ENCODE measurements at places on chromosomes 13 and 19.

DNA sequence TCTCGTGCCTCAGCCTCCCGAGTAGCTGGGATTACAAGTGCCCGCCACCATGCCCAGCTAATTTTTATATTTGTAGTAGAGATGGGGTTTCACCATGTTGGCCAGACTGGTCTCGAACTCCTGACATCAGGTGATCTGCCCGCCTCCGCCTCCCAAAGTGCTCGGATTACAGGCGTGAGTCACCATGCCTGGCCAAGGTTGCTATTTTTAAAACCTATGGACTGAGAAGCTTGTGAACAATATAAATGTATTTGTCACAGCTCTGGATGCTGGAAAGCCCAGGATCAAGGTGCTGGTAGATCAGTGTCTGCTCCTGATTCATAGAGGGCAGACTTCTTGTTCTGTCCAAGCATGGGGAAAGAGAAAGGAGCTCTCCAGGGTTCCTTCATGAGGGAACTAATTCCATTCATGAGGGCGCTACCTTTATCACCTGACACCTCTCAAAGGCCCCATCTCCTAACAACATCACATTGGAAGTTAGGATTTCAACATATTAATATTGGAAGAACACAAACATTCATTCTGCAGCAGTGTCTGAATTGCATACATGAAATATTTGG, 16.1 kb downstream of the CARD8 start:
- DNase-seq = no peak

DNA sequence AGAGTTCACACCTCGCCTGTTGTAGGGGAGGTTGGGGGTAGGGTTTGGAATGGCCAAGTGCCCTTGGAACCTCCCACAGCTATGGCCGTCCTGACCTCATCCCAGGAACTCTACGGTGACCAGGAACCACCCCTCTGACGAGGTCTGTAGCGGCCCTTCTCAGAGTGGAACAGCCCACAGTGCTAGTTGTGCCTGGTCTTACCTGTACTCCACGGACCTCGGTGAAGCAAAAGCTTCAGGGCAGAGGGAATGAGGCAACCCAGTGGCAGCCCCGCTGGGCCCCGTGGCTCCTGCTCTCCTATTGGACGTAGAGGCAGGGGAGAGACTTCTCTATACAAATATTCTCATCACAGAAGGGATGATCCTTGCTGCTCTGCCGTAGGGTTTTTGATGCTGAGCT, 7.1 kb downstream of the TSSK6 start:
- no peak for DNase-seq

GRCh38 chr19:45356760-45357444, 13.5 kb downstream of the ERCC2 start:
- no peak for DNase-seq

GRCh38 chr19:35776102-35776788, 881 bp downstream of the ARHGAP33 start:
- DNase-seq = no peak

GRCh38 chr19:39996218-39996810, 546 bp upstream of the ZNF546 start:
- peak; percentile 9 for DNase-seq

DNA sequence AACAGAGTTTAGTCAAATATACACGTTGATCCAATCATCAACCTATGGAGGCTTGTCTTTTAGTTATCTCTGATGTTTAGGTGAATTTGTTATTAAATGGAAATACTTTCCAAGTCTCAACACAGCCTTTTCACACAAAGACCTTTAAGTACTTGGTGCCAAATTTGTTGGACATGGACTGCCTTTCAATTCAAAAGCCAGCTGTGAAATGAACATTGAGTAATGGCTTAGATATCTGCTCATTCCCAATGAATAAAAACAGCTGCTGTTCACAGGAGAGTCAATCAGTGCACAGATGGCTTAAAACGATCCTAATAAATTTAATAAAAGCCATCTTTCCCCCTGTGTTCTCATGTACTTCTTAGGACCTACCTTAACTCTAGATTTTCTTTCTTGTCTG, 19.9 kb upstream of the DHRS12 start:
- DNase-seq = no peak

GRCh38 chr13:55577847-55578210, 1562.9 kb upstream of the PRR20A start:
- no peak for DNase-seq

DNA sequence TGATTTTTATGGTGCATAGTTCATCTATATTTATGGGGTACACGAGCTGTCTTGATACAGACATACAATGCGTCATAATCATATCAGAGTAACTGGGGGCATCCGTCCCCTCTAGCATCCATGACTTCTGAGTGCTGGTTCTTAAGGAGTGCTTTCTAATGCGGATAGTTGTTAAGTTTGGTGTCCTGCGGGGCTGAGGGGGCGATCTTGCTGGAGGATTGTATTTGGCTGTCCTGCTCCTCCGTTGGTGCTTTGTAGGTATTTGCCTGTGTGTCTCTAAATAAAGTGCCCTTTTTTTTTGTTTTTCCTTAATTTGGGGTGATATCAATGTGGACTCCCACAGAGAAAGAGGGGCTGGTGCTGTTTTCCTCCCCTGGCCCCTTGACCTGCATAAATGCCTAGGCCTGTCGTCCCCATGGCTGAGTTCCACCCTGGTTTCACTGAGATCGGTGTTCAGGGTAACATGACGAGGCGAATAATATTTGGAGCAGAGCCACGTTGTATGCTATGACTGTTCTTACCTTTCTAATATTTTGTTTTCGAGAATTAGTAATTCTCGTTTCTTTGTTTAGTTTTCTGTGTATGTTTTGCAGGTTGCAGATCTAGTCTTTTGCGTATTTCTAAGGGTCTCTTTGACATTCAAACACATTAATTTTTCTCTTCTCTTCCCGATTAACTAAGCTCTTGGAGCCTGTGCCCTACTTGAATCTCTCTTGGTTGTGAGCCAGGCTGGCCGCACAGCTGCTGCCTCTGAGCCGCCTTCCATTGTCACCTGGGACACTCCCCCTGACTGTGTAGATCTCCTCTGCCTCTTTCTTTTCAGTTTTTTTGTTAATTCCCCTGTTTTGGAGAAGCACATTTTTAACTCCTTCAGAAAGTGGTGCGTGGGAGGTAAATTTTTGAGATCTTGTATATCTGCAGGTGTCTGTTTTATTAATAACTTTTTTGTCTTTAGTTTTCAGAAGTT, 100.3 kb downstream of the ARHGEF7 start:
- peak; percentile 88 for DNase-seq

GRCh38 chr19:1271528-1272422, 2.6 kb downstream of the CIRBP start:
- no peak for DNase-seq

- DNase-seq = no peak
These were observed 1.0 kb downstream of the GPR108 start for GRCh38 chr19:6736169-6736916.

- no peak for DNase-seq
These were observed 574 bp downstream of the MKNK2 start for GRCh38 chr19:2050349-2050990.

- DNase-seq = peak; percentile 36
These were observed 16.4 kb downstream of the ZNF574 start for GRCh38 chr19:42092350-42092749.

- DNase-seq = no peak
These were observed at the start of gene ZNF587B for GRCh38 chr19:57830071-57830602. ZNF587B (plus strand) TSS chr19:57830299; CDS start chr19:57830529, 230 bp downstream.

- DNase-seq = no peak
These were observed 62.9 kb upstream of the OXGR1 start for GRCh38 chr13:97057176-97057575.

- no peak for DNase-seq
These were observed 319.0 kb downstream of the ZNF536 start for GRCh38 chr19:30690935-30691818.

GRCh38 chr13:44853641-44854040, 135.6 kb downstream of the NUFIP1 start:
- DNase-seq = no peak

DNA sequence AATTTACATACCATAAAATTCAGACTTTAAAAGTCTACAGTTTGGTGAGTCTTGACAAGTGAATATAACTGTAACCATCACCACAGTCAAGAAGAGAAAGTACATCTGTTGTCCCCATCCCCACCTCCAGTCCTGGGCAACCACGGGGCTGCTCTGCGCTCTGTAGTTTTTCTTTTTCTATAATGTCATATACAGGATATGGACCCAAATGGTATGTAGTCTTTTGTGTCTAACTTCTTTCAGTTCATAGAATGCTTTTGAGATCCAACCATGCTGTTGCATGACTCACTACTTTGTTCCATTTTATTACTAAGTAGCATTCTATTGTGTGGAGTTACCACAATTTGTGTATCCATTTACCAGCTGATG, 103.9 kb downstream of the DOCK9 start:
- DNase-seq = no peak

GRCh38 chr19:12769689-12770088, 5.7 kb downstream of the HOOK2 start:
- no peak for DNase-seq

Measured in NCI-H1105 (cell line).